ENCODE measurements at places on chromosomes 2 and 18.

- DNase-seq: peak; percentile 56
These were observed 57.2 kb downstream of the MAP4K3 start for GRCh38 chr2:39379643-39380524.

DNA sequence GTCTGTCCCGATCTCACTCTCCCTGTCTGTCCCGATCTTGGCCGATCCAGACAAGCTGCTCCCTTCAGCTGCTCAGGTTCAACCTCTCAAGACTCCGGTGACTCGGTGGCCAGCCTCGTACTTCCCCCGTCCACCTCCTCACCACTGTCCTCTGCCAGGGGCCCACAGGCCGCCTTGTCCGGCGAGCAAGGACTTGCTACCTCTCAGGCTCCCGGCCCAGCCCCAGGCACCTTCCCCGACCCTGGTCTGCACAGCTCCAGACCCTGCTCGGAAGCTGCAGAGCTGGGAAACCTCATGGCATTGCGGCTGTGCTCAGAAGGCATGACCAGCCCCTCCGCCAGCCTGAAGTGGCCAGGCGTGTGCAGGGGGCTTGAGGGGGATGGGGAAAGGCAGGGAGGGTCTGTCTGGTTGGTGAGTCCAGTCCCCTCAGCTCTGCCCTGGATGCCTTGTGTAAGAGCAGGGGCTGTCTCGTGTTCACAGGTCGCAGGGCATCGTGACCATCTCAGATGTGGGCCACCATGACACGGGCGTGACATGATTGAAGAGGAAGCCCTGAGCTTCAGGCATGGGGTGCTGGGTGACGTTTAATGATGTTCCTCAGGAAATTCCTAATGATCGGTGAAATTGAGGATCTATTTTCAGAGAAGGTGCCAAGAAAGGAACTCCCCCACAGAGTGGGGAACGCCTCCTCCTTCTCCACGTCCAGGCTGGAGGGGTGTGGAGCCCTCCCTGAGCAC is 121.2 kb upstream of the CTDP1 start:
- DNase-seq: no peak

GRCh38 chr2:41764919-41765318 is 282.9 kb upstream of the PKDCC start:
- no peak for DNase-seq

- DNase-seq: no peak
These were observed 235.5 kb upstream of the SIX3 start for GRCh38 chr2:44705876-44706480.

- no peak for DNase-seq
These were observed 227.7 kb upstream of the ZEB2 start for GRCh38 chr2:144747571-144747970.

DNA sequence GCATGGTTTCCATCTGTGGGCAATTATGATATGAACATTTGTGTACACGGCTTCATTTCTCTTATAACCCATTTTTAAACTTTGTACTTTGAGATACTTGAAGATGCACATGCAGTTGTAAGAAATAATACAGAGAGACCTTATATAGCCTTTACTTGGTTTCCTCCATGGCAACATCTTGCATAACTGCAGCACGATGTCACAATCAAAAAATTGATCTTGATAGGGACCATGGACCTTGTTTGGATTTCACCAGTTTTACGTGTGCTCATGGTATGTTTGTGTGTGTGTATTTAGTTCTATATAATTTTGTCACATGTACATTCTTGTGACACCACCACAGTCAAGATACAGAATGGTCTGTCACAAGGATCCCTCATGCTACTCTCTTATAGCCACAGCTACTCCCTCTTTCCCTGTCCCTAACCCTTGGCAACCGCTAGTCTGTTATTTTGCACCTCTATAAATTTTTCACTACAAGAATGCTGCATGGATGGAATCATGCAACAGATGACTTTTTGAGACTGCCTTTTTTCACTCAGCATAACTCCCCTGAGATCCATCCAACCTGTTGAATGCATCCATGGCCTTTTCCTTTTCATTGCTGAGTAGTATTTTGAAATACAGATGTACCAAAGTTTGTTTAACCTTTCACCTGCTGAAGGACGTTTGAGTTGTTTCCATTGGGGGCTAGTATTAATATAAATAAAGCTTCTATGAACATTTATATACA is 19.4 kb upstream of the MLPH start:
- DNase-seq: no peak

DNA sequence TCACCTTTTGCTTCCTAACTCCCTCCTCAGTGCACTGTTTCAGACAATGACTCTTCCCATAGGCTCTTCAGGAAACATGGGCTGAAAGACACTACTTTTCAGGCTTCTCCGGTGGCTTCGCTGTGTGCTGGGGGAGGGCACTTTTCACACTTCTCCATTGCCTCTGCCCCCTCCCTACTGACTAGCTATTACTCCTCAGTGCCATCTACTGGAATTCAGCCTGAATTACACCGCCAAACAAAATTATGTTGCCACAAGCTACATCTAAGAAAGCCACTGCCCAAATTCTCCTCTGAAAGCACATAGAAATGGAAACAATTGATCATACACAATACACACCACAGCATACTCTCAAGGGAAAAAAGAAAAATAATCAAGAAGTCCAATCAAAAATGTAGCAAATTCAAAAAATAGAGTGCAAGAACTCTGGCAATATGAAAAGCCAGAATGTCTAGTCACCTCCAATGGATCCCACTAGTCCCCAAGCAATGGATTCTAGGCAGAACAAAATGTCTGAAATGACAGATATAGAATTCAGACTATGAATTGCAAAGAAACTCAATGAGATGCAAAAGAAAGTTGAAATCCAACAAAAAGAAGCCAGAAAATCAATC is 1139.4 kb upstream of the GYPC start:
- DNase-seq: peak; percentile 7

GRCh38 chr2:51846796-51847195 is 814.9 kb upstream of the NRXN1 start:
- DNase-seq: no peak

GRCh38 chr2:10028988-10029874 is 14.1 kb upstream of the KLF11 start:
- no peak for DNase-seq

GRCh38 chr18:63233334-63233733 is 86.2 kb downstream of the BCL2 start:
- DNase-seq: no peak

GRCh38 chr2:107025869-107026380 is 140.0 kb upstream of the ST6GAL2 start:
- peak; percentile 37 for DNase-seq

- DNase-seq: no peak
These were observed 45.7 kb upstream of the EML4 start for GRCh38 chr2:42123426-42123825.

DNA sequence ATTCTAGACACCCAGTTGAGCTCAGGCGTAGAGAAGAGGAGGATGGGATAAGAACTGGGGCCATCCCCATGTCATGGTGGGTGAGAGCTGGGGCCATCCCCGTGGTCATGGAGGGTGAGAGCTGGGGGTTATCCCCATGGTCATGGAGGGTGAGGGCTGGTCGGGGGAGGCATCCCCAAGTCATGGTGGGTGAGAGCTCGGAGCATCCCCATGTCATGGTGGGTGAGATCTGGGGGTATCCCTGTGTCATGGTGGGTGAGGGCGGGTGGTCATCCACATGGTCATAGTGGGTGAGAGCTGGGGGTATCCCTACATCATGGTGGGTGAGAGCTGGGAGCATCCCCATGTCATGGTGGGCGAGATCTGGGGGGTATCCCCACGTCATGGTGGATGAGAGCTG is 52.5 kb downstream of the IL1RL2 start:
- DNase-seq: no peak

DNA sequence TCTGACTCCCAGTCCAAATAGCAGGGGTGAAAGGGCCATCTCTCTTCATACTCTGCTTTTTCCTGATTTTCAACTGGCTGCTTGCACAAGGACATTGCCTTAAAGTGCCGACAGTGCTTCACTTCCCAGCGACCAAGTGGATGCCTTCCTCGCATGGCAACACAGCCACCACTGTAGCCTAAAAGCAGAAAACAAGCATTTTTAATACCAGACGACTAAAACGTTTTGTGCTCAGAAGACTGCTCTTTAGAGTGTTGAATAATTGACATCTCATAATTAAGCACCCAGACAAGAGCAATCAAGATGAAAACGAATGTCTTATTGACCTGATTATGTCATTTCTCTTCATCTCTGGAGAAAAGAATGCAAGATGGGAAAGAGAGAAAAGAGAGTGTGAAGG is 75.2 kb downstream of the PLA2R1 start:
- no peak for DNase-seq

- DNase-seq: no peak
These were observed 36.1 kb downstream of the METTL21A start for GRCh38 chr2:207589143-207589542.

GRCh38 chr2:191656391-191656790 is 21.5 kb upstream of the NABP1 start:
- no peak for DNase-seq

GRCh38 chr2:45683292-45683691 is 31.8 kb downstream of the PRKCE start:
- DNase-seq: no peak

GRCh38 chr2:44964752-44965236 is 23.3 kb downstream of the SIX3 start:
- DNase-seq: no peak

- DNase-seq: peak; percentile 18
These were observed 266.9 kb upstream of the GULP1 start for GRCh38 chr2:188024811-188025210.

- no peak for DNase-seq
These were observed 718.2 kb downstream of the DPP10 start for GRCh38 chr2:115160531-115161080.

DNA sequence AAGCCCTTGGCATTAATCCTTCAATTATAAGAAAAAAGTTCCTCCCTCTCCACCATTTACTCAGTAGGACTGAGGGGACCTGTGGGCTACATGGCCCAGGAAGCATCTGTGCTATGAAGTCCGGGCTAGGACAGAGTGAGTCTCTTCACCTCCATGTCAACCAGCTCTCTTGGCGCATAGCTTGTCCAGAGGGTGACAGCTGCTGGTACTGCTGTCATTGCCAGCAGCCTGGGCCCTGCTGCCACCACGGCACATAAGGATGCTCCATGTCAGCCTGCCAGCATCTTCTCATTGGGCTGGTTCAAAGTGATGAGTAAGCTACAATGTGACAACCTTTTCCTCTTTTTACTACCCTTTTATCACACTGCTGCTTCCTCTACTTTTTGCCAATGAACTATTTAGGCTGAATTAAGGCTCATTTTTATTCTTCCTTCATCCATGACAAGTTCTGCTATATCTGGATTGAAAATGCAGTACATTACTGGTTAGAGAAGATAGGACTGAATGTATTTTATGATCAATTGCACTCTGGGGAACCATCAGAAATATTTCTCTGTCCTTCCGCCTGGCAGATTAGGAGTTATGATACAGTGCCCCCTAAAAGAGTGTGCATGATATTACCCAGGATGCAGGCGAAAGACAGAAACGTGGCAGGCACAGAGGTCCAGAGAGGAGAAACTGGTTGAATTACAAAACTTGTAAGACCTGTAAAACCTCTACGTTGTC is 258.9 kb upstream of the TNP1 start:
- no peak for DNase-seq

- DNase-seq: no peak
These were observed 617.8 kb upstream of the RAB6C start for GRCh38 chr2:129361688-129362087.

DNA sequence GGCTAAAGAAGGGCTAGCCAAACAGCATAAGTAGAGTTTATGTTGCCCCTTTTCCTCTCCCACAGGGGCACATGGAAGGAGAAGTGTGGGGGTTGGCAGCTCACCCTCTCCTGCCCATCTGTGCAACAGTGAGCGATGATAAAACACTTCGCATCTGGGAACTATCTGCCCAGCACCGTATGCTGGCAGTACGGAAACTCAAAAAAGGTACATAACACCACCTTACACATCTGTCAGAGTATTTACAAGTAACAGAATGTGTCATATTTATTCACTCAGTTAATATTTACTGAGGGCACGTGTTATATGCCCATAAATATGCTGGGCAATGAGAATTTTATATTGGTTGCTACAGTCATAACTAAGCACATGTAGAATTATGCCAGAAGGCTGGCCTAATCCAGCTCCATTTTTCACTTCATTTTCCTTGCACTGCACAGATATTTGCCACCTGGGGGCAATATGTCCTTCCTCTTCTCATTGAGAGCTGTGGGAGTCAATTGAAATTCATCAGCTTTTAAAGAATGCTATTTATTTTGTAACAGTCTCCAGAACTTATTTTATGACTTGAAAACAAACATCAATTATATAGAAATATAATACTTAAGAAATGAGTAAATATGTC is 150.6 kb downstream of the RTN4 start:
- peak; percentile 43 for DNase-seq

GRCh38 chr2:103383541-103383940 is 621.7 kb downstream of the TMEM182 start:
- no peak for DNase-seq

- DNase-seq: no peak
These were observed 99.5 kb downstream of the RBMS1 start for GRCh38 chr2:160394153-160394552.

- no peak for DNase-seq
These were observed 244.3 kb downstream of the FAM210A start for GRCh38 chr18:13481820-13482617.

- no peak for DNase-seq
These were observed 19.3 kb downstream of the HNMT start for GRCh38 chr2:137983581-137983980.

DNA sequence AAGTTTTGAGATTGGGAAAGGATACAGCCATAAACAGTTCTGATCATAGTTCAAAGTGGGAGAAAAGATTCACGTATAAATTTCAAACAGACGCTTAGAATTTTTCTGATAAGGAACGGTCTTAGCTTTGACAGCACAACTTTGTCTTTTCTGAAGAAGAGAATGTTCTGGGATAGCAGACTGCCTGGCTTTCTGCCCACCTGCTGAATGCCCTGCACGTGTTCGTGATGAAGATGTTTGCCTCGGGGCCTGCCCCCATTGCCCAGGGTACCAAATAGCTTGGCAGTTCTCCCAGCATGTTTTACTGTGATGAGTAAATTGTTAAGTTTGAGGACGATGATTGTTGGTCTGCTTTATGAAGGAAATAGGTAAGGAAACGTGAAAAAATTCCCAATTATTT is 4.6 kb downstream of the MRPL33 start:
- DNase-seq: no peak

GRCh38 chr2:219656526-219656925 is 29.1 kb downstream of the SLC4A3 start:
- DNase-seq: peak; percentile 58

- DNase-seq: no peak
These were observed 502.8 kb upstream of the LRRTM4 start for GRCh38 chr2:78024996-78025395.

- DNase-seq: no peak
These were observed 12.0 kb upstream of the CRIM1 start for GRCh38 chr2:36343606-36344005.

GRCh38 chr18:46555724-46556123 is 101.3 kb downstream of the LOXHD1 start:
- no peak for DNase-seq

DNA sequence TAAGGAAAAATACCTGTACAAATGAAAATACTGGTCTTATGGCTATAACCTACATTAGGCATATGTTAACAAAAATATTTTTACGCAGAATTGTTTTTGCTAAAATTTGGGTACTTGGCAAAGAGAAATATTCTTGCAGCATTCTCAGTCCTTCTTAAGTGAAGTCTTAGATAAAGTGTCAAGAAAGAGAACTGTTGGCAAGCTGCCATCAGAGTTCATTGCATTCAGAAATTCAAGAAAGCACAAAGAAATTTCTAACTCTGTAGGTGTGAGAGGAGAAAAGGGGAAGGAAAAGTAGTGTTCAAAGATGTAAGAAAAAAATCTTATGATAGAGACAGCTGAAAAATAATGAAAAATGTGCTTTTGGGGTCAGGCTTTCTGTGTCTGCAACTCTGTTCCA is 86.7 kb downstream of the IRS1 start:
- no peak for DNase-seq
